Stimulated activated CD8-positive, alpha-beta memory T cell treated with anti-CD3 and anti-CD28 coated beads, Interleukin-15, amount 100 ng/mL, for 24 hours (primary cell): ENCODE measurements at places on chromosomes 6 and 20.

- DNase-seq, result no peak
Observed at GRCh38 chr6:36593569-36594028, 563 bp upstream of the SRSF3 start.

DNA sequence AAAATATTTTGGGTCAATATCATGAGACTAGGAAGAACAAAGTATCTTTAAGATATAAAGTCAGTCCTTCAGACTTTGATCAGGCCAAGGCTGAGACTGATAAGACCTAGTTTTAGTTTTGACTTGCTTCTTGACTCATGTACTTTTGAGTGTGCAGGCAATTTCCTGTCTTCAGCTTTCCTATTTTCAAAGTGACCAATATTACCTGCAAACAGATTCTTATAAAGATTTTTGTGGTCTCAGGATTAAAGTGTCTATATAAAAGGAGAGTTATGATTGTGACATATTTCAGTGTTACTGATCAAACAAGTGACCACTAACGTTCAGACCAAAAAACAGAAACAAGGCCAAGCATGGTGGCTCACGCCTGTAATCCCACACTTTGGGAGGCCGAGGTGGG is 36.0 kb upstream of the AKIRIN2 start:
- DNase-seq, result no peak

GRCh38 chr6:41607736-41608135 is 30.5 kb upstream of the MDFI start:
- no peak for DNase-seq

DNA sequence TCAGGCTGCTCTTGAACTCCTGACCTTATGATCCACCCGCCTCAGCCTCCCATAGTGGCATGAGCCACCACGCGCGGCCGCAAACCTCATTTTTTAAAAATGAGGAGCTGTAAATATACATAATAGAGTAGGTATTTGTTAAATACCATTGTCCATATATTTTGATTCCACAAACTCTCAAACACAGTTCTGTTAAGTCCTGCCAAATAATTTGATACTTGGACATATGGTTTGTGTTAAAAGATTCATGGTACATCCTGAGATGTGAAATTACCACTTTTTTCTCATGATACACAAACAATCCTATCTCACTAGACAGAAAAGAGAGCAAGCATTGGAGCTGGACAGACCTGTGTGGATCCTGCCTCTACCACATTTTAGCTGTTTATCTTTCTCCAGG is 334.1 kb upstream of the KCNQ5 start:
- no peak for DNase-seq

DNA sequence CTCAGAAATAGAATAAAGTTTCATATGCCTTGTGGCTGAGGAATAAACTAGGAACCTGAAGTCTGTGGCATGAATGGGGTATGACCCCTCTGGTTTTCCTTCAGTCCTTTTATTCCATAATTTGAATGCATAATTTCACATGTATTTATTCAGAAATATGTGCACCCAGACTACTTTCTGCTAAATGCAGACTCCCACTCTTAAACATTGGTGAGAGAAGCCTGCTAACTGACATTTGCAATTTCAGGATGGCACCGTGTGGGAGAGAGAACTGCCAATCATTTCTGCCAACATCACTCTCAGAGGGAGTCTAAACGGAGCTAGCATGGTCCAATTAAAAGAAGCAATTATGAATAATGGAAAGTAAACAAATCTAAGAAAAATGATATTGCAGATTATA is 141.3 kb downstream of the ADGRB3 start:
- DNase-seq, result no peak
